ENCODE measurements at places on chromosomes 7 and 10. TPM values are rescaled to one million over a fixed set of nuclear protein-coding genes. Genes with fewer than 3 reads are reported as not detected.

Gene CPA1
- 0.67 TPM for total RNA-seq

Gene CAV2
- total RNA-seq, result 285 TPM

Gene NPFFR1
- total RNA-seq, result under 0.01 TPM

Gene IGFBP1
- total RNA-seq, result under 0.01 TPM

Gene NEUROG3
- total RNA-seq, result not detected
